Stimulated activated CD4-positive, alpha-beta T cell treated with anti-CD3 and anti-CD28 coated beads, Interleukin-15, amount 100 ng/mL, for 1 hour (primary cell): ENCODE measurements at places on chromosomes 5 and 9.
A peak's percentile ranks its signal among the peaks of the same experiment; 100 is the strongest.

- no peak for DNase-seq
Measured at GRCh38 chr5:95281226-95281625, 3.7 kb downstream of the MCTP1 start.

DNA sequence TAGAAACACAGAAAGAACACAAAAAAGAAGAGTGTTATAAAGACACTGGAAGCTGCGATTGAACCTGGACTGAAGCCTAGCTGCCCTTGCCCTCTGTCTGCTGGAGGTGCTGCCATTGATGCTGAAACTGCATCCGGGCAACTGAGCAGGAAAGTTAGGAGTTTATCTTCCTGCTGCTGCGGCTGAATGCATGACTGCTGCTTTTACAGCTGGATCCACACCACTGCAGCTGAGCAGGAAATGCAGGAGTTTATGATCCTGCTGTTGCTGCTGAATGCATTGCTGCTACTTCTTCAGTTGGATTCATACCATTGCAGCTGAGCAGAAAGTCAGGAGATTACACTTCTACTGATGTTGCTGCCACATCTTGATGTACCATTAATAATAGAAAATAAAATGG lies 21.8 kb upstream of the JAKMIP2 start:
- DNase-seq, result no peak

- peak; percentile 52 for DNase-seq
Measured at GRCh38 chr5:177111720-177112394, 21.7 kb upstream of the NSD1 start.

GRCh38 chr5:21391506-21391905 lies 1403.5 kb upstream of the CDH18 start:
- no peak for DNase-seq

DNA sequence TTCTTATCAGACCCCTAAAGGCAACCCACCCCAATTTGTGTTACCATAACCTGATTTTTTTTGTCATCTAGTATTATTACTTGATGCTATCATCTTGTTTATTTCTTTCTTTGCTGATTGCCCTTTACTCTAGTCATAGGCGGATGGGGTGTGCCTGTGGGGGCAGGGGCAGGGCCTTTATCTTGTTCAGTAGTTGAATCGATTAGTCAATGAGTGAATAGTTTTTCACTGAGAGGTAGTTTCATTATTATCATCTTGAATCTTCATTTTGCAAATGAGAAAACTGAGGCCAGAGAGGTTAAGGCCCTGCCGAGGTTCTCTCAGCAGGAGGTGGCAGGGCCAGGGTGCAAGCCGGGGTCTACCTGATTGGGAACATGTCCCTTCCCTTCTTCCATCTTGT lies 9.4 kb upstream of the GM2A start:
- no peak for DNase-seq

DNA sequence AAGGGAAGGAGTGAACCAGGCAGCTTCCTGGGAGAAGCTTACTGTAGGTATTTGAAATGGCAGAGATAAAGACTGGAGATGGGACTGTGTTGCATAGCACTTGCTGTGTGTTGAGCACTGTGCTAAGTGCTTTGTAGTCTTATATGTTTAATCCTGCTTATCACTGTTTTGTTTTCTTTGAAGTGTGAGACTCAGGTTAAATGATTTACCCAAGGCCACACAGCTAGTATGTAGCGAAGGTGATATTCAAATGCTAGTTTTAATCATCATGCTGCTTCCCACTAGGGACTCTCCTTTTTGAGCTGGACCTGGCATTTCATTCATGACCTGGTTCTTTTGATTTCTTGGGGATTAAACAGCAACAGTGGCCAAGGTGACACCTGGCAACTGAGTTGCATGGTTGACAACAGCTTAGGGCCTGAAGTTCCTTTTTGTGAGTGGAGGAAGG lies 35.3 kb upstream of the SPRY4 start:
- DNase-seq, result no peak

DNA sequence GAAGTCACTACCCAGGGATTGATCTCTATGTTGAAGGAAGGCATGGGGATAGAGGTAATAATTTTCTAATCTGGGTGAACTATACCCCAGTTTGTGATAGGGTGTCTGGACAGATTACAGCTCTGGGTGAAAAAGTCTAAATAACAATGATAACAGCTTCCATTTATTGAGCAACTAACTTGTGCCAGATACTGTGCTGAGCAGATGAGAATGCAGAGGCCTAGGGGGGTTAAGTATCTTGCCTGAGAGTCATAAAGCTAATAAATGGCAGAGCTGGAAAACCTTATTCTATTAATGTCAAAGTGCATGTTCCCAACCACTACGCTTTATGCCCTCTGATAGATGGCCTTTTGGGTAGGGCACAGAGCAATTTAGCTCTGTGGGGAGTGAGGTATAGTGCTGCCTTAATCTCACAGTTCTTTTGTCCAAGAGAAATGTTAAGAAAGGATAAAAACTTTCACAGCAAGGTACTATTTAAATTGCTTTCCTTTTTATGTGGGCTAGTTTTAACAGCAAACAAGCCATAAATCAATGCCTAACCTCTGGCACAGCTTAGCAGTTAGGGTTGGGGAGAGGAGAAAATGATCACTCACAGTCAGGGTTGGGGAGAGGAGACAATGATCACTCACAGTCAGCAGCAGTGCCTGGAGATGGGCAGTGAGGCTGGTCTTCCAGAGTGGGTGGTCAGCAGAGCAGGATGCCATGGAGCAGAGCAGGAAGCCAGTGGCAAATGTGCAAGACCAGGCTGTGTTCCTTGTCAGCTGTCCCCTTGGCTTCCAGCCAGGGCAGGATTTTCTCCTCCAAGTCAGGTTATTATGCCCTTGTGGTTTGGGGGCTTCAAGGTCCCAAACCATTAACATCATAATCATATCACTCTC lies 187.0 kb downstream of the CARTPT start:
- no peak for DNase-seq

DNA sequence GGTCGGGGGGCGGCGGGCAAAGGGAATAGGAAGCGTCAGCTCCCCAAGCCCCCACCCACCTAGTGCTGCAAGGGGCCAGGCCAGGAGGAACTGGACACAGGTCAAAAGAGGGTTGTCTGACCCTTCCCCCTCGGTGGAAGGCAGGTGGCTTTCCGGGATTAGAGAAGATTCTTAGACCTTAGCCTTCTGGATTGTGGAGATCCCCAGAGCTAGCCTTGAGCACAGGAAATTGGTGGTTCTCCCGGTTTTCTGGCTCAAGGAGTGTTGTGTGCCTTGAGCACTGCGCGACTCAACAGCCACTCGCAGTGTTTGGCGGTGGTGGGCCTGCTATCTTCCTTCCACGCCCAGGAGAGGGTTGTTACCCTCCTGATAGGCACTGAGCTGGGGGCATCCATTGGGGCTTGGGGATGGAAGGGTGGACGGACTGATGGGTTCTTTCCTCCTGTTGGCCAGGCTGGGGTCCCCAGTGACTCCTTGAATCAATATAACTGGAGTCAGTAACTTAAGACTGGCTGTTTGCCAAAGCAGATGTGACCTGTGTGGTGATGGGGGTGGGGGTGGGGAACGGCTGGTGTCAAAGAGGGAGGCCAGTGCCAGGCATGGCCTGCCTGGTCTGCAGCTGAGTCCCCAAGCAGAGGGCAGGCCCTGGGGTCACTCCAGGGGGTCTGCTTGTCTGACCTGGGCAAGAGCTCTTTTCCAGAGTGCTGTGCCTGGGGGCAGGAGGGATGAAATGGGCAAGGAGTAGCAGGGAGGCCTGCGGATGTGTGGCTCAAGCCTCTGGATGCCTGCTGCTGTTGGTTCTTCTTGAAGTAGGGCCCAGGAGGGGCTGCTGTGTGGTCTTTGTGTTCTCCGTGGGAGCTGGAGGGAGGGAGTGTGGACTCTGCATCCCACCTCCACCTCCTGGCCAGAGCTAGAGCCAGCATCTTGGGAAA lies 2.1 kb downstream of the FGF18 start:
- DNase-seq, result no peak

DNA sequence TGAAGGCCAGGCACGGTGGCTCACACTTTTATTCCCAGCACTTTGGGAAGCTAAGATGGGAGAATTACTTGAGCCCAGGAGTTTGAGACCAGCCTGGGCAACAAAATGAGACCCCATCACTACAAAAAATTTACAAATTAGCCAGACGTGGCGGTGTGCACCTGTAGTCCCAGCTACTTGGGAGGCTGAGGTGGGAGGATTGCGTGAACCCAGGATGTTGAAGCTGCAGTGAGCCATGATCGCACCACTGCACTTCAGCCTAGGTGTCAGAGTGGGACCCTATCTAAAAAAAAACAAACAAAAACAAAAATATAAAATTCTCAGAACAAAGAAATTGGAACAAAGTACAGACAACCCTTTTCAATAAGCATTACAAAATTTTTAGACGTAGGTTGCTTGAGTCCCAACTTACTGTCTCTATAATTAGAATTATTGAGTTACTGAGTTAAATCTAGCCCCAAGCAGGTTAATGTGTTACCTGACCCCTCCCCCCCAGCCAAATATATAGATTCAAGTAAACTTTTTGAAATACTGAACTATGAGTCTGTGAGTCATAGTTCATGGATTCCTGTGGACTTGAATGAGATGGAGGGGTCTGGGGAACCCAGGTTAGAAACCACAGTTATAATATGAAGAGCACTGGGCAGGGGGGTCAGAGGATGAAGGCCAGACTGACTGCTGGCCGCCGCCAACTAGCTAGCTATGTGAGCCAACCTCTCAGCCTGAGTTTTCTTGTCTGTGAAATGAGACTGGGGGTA lies 173.1 kb downstream of the AOPEP start:
- DNase-seq, result no peak

DNA sequence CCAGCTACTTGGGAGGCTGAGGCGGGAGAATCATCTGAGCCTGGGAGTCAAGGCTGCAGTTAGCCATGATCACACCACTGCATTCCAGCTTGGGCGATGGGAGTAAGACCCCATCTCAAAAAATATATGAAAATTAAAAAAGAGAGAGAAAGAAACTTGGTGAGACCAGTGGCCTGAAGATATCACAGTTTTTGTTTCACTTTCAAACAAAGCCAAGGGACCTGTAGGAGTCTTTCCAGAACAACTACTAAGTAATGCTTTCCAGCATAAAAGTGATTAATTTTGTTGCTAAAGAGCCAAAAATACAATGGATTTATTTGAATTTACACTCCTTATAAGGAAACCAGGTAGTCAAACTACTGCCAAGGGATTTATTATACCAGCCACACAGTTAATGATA lies 23.5 kb downstream of the GKAP1 start:
- DNase-seq, result no peak

- DNase-seq, result no peak
Measured at GRCh38 chr9:69173497-69173890, 583 bp upstream of the TJP2 start.

DNA sequence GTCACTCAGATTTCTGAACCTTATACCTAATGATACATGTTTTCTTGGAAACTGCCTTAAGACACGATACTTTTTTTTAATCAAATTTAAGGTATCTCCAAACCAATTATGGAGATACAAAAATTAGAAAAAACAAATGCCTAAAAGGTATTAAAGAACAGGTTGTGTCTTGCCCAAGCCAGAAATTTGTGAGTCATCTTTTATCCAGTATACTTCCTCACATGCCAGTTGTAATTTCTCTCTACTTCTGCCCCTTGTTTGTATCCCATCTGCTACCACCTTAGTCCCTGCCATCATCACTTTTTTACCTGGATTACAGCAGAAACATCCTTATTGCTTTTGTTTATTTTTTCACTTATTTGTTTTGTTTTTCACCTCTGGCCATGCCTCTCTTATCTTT lies 571.2 kb upstream of the DAB2 start:
- DNase-seq, result no peak

DNA sequence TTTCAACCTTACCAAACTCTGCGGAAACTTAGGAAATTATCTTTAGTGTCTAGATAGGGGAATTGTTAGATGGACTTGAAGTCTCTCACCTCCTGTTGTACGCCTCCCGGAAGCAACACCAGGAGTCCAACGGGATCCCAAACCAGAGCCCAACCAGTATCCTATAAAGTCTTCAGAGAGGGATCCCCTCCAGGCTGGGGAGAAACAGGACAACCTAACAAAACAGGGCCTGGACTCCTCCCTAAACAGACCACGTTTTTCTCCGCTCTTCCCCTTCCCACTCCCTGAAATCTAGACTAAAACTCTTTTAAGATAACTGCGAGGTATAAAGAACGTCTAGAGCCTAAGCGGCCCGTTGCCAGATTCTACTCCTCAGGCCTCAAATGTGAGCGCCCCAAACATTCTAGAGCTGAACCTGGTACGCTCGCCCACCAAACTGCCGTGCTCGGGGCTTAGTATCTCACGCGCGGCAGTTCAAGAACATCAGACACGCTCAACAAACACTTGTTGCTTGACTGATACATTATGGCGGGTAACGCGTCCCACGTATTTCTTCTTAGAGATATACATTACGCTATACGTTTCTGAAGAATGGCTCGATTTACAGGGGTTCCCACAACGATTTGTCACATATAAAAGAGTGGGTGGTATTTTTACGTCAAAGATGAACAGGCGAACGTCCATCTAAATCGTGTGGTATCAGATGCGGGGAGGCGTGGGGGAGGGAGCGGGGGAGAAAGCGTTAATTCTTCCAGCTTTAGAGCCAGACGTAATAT lies 663 bp upstream of the SMIM27 start:
- DNase-seq, result peak; percentile 17

DNA sequence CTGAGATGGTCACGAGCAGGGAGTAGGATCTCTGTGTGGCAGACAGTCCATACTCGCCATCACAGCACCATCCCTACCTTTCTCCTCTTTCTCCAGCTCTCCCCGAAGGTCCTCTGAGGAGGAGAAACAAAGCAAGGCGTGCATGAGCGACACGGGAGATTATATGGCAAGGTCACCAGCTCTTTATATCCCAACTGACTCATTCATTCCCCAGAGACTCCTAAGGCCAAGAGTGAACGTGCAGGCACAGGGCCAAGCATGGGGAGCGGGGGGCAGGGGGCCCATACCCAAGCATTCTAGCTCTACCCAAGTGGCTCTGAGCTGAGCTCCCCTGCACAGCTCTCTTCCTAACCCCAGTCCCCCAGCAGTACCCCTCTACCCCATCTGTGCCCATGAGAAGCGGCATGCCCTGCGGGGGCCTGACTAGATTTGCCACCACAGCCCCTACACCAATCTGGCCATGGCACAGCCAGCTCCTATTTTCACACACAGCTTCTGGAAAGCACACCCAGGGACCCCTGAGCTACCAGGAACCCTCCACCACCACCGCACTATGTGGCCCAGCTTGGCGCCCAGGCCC lies 6.8 kb downstream of the TRIM7 start:
- no peak for DNase-seq

DNA sequence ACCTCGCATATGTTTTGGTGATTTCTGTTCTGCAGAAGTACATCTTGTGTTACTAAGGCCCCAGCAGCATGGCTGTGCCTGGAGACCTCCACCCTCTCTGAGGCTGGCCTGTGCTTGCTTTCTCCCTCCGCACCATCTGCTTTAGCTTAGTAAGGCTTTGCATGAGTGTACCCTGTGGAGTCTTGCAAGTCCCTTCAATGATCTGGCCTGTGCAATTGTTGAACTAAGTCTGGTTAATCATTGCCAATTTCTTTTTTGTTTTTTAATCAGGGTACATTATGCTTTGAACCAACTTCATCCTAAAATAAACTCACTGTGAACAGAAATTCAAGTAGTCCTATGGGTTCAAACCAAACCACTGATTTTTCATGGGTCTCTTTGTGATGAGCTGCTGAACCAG lies 32.3 kb downstream of the ACOT12 start:
- no peak for DNase-seq
